Activated gamma-delta T cell treated with Interleukin-2 at 50 U/mL for 16 hours (primary cell): ENCODE measurements at places on chromosomes 13 and 19.

- DNase-seq: peak; percentile 45
Observed at GRCh38 chr19:55418185-55418584, 10.6 kb upstream of the UBE2S start.

GRCh38 chr13:25908366-25908765 is 143.4 kb downstream of the SHISA2 start:
- no peak for DNase-seq

GRCh38 chr19:13396250-13397080 is 109.8 kb downstream of the CACNA1A start:
- DNase-seq: no peak

DNA sequence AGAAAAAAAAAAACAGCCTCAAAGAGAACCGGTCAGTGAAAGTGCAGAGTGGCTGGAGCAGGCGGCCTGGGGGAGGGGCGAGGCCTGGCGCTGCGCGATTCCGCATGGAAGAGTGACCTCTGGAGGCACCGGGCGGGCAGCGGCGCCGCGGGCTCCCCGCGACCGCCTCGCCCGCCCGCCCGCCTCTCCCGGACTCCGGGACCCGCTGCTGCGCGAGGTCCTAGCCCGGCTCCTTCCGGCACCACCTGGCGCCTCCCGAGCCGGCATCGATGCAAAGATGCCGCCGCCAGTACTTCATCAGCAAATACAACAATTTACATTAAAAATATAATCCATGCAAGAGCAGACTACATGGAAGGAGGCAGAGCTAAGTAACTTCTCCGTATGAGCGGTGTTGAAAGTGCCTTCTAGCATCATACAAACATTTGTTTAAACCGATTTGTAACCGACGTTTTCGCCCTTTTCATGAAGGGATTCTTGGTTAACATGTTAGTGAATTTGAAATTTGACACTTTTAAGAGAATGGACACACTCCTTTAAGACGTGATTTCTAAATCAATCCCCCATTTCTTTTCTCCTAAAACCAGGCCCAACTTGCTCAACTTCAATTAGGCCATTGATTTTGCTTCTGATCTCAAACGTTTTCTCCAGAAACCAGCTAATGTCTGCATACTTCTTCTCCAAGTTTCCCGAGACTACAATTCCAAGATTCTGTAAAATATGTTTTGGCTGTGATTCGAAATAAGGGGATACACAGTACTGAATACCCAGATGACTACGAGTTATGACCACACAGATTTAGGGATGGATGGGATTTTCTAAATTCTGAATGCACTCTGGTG is 2.1 kb downstream of the EFNB2 start:
- no peak for DNase-seq

DNA sequence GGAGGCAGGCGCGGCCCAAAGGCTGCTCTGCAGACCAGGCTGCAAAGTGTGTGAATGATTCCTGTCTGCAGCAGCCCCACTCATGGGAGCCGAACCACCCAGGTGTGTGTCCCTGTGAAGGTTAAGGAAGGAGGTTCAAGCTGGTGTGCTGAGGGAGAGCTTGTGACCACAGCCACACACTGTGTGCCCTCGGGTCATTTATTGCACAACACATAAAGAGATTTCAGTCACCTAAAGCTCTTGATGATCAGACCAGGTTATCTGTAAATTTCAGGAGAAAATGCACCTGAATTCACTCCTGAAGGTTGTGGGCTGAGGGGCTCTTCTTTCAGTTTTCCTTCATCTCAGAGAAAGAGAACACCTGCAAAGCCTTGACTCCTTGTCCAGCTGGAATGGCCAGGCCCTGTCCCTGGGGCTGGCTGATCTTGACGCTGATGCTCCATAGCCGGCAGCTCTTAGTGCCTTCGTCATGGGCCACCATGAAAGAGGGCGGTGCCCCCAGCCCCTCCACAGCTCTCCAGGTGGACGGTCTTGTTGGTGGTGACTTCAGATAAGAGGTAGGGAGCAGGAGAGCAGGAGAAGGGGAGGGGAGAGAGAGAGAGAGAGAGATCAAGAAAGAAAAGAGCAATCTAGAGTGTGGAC is 110.8 kb upstream of the C1QTNF9B start:
- DNase-seq: no peak

- no peak for DNase-seq
Observed at GRCh38 chr13:38590796-38591507, 95.9 kb upstream of the FREM2 start.

- DNase-seq: no peak
Observed at GRCh38 chr19:844546-844971, 3.8 kb downstream of the PRTN3 start.

DNA sequence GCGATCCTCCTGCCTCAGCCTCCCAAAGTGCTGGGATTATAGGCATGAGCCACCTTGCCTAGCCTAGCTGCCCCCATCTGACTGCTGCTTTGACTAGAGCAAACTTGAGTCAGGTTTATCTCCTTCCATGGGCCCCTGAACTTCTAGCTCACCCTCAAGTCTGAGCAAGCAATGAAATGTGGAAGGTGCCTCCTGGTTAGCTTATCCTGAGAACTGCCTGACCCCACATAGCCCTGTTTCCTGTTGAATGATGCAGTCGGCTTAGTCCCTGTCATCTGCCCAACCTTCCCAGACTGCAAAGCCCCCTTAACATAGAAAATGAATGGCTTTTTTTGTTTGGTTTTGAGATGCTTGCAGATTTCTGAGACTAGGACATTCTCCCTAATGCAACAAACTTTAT is 8.9 kb upstream of the TMEM160 start:
- no peak for DNase-seq

- DNase-seq: no peak
Observed at GRCh38 chr13:103883164-103883563, 816.9 kb upstream of the SLC10A2 start.

- DNase-seq: no peak
Observed at GRCh38 chr13:108915095-108915633, 285.8 kb downstream of the MYO16 start.

GRCh38 chr19:35299523-35300338 is 7.8 kb downstream of the MAG start:
- DNase-seq: no peak

DNA sequence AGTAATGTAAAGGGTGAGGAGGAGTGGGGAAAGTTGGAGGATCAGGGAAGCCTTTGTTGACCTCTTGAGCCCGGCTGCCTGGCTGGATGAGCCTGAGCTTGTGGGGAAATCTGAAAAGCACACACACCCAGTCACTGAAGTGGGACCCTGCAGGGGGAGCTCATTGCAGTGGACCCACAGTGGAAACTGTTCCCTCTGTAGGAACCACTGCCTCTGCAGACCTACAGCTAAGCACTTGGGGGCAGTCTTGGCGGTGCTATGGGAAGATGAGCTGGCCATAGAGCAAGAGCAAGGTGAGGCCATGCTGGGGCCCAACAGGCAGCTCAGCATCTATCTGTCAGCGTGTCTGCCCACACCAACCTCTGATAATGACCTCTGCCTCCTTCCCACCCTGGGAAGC is 294.8 kb downstream of the TSHZ3 start:
- peak; percentile 4 for DNase-seq

DNA sequence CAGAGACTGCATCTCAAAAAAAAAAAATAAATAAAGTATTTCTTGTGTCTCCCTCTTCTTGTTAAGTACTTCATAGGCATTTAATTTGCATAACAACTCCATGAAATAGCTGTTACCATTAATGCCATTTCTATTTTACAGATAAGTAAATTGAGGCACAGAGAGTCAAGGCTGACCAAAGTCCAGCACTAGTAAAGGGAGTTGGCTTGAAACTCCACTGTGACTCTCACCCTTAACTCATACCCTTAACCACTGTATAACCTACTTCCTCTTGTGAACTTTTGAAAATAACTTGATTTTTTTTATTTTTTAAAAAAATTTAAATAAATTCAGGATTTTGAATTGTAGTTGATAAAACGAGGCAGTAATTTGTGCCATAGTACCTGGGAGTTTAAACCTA is 6.0 kb downstream of the GPATCH1 start:
- DNase-seq: no peak

- no peak for DNase-seq
Observed at GRCh38 chr13:110538632-110539031, 22.9 kb downstream of the RAB20 start.

DNA sequence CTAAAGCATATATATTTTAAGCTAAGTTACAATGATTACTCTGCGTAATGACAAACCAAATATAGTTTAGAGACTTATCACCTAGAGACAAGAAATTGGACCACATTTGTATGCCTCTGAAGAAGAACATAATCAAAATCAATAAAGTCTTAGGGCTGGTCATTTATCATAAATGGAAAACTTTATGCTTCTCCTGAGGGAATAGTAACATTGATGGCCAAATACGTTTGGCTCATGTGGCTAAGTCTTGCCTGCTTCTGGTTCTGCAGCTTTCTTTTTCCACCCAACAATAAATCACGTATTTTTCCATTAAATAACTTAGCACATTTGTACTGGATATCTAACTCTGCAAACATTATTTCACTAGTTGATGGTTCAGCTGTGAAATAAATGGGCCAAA is 458.4 kb downstream of the SLITRK1 start:
- no peak for DNase-seq

GRCh38 chr19:51127755-51128154 is 3.0 kb downstream of the SIGLEC9 start:
- peak; percentile 36 for DNase-seq

- DNase-seq: no peak
Observed at GRCh38 chr13:26422036-26422435, 135.4 kb upstream of the WASF3 start.

- DNase-seq: no peak
Observed at GRCh38 chr19:40279120-40279551, 6.0 kb downstream of the AKT2 start.

- no peak for DNase-seq
Observed at GRCh38 chr13:95387733-95388207, 86.5 kb upstream of the ABCC4 start.

GRCh38 chr13:21297447-21297846 is 121.0 kb downstream of the MRPL57 start:
- no peak for DNase-seq

- no peak for DNase-seq
Observed at GRCh38 chr13:66128201-66128600, 1101.9 kb downstream of the PCDH9 start.
